Mononuclear cell (primary cell): ENCODE measurements at places on chromosomes 2 and 18. TPM values are rescaled to one million over a fixed set of nuclear protein-coding genes. Genes with fewer than 3 reads are reported as not detected.

The MC5R gene
- not detected for total RNA-seq

The MDH1B gene
- total RNA-seq = not detected

The SCYGR4 gene
- not detected for total RNA-seq

The MYL1 gene
- not detected for total RNA-seq

The SGO2 gene
- total RNA-seq = 2.1 TPM

The THSD7B gene
- total RNA-seq = not detected

The COL4A4 gene
- 0.21 TPM for total RNA-seq
